M059J (cell line): ENCODE measurements at places on chromosomes 1 and 21. TPM values are rescaled to one million over a fixed set of nuclear protein-coding genes. Genes with fewer than 3 reads are reported as not detected.
A peak's percentile ranks its signal among the peaks of the same experiment; 100 is the strongest.

- DNase-seq, result peak; percentile 91
These were observed 16.3 kb downstream of the PDZK1 start for GRCh38 chr1:145690587-145691558.

DNA sequence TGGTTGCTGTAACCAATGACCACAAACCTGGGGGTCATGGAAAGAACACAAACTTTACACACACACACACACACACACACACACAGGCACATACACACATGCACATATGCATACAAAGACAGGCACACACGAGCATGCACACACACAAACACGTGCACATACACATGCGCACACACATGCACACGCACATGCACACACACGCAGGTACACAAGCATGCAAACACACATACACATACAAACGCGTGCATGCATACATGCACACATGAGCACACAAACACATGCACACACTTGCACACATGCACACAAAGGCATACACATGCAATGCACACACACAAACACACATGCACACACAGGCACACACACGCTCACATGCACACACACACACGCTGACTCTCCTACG is 44.0 kb downstream of the UBASH3A start:
- DNase-seq, result no peak

GRCh38 chr1:61092642-61093041 is 10.3 kb downstream of the NFIA start:
- DNase-seq, result no peak

- no peak for DNase-seq
These were observed 25.8 kb upstream of the TRIM45 start for GRCh38 chr1:117147341-117147831.

The CD101 gene
- 0.07 and 1.2 TPM in 2 replicates for total RNA-seq

- DNase-seq, result no peak
These were observed 30.8 kb downstream of the ADAMTS1 start for GRCh38 chr21:26814386-26814785.

DNA sequence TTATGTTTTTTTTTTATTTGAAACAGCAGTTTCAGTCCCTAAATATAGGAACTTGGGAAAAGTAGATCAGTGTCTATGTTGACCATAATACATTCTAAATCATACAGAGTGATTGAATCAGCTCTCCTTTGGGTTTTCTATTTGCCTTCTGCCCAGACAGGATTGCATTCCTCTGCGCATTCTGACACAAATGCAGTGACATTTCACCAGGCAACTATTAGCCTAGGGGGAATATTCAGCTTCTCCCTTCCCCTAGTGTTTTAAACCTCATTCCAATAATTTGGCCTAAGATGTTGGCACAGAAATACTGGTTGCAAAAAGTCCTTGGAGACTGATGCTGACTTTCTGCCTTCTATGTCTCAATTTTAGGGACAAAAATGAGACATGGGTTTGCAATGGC is 172.8 kb downstream of the PTGER3 start:
- peak; percentile 75 for DNase-seq

The CFAP107 gene
- not detected in 2 replicates for total RNA-seq

The RABGAP1L gene
- 8.3 and 18.7 TPM in 2 replicates for total RNA-seq

GRCh38 chr1:245988393-245989078 is 518.5 kb downstream of the SMYD3 start:
- no peak for DNase-seq

DNA sequence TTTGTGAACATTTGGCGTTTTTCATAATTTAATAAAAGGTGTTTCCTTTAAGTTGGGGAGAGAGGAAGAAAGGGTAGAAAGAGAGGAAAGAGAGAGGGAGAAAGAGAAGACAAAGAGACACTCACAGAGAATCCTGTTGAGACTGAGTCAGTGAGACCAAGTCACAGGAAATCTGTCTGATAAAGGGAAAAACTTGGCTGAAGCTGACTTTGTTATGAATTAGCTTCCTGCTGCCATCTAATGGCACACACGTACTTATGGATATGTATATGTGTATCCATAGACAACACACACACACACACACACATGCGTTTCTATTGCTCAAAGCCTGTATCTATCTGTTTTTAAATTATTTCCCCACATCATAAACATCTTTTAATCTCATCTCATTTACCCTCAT is 42.5 kb upstream of the DISC1 start:
- peak; percentile 59 for DNase-seq

The KLF17 gene
- total RNA-seq, result 0.37 and 0.64 TPM in 2 replicates

DNA sequence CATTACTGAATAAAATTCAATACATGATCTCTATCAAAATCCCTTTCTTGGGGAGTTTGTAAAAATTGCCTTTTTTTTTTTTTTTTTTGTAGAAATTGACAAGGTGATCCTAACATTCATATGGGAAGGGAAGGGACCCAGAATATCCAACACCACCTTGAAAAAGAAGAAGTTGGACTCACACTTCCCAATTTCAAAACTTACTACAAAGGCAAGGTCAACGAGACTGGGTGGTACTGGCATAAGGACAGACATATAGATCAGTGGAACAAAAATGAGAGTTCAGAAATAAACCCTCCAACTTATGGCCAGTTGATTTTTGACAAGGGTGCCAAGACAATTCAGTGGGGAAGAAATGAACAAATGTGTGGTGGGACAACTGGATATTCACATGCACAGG is 31.4 kb upstream of the CLSTN1 start:
- no peak for DNase-seq

The CD1E gene
- not detected in 2 replicates for total RNA-seq

The GPR25 gene
- total RNA-seq, result not detected in 2 replicates

DNA sequence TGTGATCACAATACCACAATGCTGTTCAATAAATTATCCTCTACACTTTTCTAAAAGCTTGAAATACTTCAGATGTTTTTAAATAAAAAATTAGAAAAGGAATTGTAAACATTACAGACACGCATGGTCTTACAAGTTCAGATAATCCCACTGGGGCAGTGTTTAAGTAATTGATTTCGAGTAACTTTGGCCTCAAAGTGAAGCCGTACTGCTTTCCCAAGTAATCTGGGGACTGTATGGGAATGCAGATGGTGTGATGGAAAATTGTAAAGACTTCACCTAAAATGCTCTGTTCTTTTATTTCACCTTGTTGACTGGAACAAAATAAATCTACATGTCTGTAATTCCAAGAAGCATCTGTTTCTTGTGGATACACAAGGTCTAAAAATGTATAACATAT is 401.7 kb upstream of the LYPLAL1 start:
- no peak for DNase-seq

GRCh38 chr1:221708076-221708571 is 33.8 kb downstream of the DUSP10 start:
- DNase-seq, result peak; percentile 72

The TSACC gene
- not detected in 2 replicates for total RNA-seq

- DNase-seq, result no peak
These were observed 5.6 kb upstream of the ADAMTSL4 start for GRCh38 chr1:150543500-150544143.

The SPOCD1 gene
- total RNA-seq, result 33.0 and 52.0 TPM in 2 replicates

- no peak for DNase-seq
These were observed 126.6 kb upstream of the IFFO2 start for GRCh38 chr1:19083081-19083480.

The GJB4 gene
- total RNA-seq, result not detected in 2 replicates

DNA sequence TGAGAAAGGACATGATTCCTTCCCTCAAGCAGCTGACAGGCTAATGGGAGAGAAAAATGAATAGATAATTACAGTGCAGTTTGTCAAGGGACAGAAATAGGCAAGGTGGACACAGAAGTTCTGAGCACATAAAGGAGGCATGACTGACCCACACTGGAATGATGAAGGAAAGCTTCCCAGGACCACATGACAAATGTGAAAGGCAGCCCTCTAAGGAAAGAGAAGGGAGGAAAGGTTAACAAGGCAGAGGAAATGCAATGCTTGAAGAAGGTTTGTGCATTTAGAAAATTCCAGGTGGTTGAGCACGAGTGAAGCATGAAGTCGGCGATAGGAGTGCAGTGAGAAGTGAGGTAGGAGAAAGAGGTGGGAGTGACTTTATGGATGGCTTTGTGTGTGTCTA is 37.4 kb downstream of the LAMC2 start:
- DNase-seq, result peak; percentile 41

The PCP4L1 gene
- not detected in 2 replicates for total RNA-seq

- no peak for DNase-seq
These were observed 117.7 kb downstream of the LACTBL1 start for GRCh38 chr1:22854688-22855565.

DNA sequence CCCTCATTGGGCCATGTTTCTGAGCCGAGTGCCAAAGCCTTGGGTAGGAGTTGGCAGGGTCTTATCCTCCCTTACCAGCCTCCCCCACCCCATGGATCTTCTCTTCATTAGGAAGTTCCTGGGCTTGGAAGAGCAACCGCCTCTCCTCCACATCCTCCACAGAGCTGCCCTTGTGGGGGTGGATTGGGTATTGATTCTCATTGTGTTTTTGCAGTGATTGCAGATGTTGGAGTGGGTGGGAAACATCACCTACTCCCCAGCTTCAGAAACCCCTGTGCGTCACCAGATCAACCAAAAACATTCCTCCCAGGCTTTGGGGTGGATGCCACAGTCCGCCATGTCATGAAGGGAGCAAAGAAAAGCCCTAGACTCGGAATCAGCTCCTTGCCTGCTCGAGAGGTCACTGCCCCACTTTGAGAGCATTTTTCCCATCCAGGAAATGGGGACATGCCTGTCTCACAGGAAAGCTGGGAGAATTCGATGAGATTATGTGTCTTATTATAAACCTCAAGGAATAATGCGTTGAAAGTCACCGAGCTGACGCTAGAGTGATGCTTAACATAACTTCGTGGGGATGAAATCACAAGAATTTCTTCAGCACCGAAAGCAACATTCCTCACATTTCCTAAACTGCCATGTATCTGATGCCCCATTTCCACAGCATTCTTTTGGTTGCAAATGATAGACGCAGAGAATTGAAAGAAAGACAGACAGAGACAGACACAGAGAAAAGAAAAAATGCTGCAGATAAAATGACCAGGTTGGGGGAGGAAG is 44.7 kb upstream of the ZBTB40 start:
- no peak for DNase-seq

- peak; percentile 48 for DNase-seq
These were observed 40.2 kb upstream of the KCNA10 start for GRCh38 chr1:110559157-110559556.

DNA sequence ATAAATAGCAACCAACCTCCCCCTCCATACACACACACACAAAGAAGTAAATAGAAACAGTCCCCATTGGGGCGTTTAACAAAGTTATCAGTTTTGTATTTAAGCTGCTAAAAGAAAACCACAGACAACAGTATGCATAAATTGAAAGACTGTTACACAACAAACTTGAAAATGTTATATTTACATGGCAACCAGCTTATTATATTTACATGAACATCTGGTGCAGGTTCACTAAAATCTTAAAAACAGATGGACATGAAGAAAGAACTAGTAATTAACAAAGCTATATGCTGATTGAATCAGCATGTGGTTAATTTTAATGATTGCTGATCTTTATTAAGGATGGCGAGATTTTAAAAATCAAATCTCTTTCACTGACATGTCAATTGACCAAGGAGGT is 384.7 kb downstream of the LRRIQ3 start:
- no peak for DNase-seq

GRCh38 chr1:210685295-210685650 is 356.6 kb downstream of the HHAT start:
- DNase-seq, result no peak

The KCNQ4 gene
- 0.05 TPM in 1 of 2 replicates, not detected in the other for total RNA-seq

DNA sequence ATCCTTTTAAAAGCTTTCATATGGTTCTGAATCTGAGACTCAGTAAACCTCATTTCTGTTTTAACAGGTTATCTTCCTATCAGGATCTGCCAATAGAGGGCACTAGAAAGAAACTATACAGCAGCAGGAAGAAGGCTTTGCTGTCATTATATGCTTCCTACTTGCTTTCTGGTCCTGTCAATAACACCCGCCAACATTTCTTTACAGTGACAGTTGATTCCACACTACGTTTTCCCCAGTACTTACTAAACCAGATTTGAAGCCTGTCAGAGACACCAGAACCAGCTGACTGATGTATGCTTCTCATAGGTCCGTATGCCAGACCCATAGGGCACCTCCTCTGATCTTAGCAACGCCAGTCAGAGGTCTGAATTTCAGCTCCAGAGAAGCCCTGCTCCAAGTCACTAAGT is 341.0 kb upstream of the NEGR1 start:
- DNase-seq, result peak; percentile 33

DNA sequence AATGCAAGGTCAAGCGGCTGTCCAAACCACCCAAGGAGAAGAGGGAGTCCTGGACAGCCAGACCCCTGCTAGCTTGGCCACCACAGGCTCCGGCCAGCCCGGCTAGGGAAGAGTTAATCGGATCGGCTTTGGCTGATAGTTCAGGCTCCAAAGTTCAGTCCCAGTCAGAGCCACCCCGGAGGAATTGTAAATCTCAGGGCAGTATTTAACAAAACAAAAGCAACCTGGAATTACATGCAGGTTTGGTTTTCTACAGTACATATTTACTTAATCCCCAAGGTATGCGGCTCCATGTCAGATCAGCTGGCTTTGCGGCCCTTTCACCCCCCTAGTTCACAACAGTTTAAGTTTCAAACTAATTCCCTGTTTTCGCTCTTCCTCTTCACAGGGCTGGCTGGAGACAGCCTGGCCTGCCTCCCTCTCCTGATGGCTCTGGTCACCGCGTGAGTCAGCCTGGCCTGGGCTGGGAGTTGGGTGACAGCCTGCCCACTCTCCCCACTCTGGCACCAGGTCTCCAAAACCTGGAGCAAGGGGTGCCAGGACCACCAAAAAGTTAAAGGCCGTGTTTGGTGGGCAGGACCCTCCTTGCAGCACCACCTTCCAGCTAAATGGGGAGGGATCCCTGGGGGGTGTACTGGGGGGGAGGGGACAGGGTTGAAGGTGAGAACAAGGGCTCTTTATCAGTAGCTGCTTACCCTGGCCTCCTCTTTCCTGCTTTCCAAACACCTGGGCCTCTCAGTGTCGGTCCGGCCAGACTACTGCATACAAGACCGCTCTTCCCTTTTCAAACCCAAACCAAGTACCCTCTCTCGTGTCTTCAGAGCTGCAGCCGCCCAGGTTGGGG is 1.9 kb downstream of the DHRS3 start:
- DNase-seq, result peak; percentile 89

GRCh38 chr1:22794647-22795365 is 84.2 kb downstream of the EPHB2 start:
- DNase-seq, result no peak

GRCh38 chr1:117654493-117655219 is 48.8 kb downstream of the TENT5C start:
- DNase-seq, result peak; percentile 73

DNA sequence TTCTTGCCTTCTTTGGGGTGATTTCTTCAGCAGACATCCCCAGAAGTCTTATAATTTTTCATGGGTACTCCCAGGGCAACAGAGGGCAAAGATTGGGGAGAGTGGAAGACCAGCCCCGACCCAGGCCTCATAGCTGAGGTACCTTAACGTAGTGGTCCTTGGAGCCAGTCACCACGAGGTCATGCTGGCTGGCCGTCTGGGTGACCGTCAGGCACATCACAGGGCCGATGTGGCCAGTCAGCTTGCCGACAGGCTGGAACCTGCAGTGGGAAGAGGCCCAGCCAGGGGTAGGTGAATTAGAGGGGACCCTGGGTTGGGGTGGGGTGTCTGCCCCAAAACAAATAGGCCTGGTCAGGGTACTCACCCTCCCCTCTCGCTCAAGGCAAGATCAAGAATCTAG is 46.9 kb downstream of the KIF21B start:
- DNase-seq, result no peak
